Foreskin fibroblast (primary cell): ENCODE measurements at places on chromosomes 3 and 15.

DNA sequence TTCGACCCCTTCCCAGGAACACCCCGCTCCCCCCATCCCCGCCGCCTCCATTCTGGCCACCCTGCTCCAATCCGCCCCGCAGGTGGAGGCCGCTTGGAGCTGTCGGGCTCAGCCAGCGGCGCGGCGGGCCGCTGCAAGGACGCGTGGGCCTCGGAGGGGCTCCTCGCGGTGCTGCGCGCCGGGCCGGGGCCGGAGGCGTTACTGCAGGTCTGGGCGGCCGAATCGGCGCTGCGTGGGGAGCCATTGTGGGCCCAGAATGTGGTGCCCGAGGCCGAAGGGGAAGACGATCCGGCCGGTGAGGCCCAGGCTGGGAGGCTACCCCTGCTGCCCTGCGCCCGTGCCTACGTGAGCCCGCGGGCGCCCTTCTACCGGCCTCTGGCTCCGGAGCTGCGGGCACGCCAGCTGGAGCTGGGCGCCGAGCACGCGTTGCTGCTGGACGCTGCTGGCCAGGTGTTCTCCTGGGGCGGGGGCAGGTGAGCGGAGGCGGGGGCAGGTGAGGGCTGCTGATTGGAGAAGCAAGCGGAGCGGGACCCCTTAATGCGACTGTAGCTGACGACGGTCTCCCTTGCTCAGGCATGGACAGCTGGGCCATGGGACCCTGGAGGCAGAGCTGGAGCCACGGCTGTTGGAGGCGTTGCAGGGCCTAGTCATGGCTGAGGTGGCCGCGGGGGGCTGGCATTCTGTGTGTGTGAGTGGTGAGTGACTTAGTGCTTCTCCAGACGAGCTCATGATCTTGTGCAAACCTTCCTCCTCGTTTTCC lies 2.5 kb downstream of the RCCD1 start:
- peak; percentile 80 for DNase-seq

- no peak for DNase-seq
Measured at GRCh38 chr3:40989141-40990061, 209.9 kb upstream of the CTNNB1 start.

DNA sequence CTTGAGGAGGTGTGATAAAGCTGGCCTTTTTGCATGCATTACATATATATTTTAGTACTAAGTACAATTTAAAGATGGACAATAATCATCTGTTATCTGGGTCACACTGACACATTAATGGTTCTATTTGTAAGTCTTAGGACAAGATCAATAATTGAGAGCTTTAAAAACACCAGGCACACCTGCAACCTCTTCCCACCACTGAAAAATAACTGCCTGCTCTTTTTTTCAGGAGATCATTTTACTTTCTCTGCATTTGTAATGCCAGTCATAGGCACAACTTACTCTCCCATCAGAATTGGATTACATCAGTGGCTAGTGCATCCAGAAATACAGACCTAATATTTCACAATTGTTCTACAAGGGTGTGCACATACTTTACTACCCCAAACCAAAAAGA lies 149.8 kb downstream of the MECOM start:
- DNase-seq, result no peak

- DNase-seq, result no peak
Measured at GRCh38 chr3:34364335-34364734, 565.9 kb downstream of the PDCD6IP start.

GRCh38 chr15:51917493-51917892 lies 54.1 kb downstream of the LEO1 start:
- peak; percentile 27 for DNase-seq

DNA sequence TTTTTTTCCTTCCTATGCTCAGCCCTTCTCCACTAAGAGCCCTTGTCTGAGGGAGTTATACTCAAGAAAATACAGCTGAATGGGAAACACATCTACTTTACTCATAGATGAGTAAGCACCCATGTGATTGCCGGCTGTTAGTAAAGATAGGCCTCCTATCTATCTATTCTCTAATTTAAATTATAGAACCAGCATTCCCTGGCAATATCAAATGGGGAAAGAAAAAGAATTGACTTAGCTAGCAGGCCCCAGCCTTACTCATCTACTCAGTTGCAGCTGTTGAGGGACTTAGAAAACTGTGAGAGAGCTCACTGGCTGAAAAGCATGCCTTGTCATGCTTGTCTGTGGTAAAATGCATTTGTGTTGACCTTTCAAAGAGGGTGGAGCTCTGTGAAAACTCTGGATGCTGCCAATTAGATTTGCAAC lies 116.9 kb upstream of the LRRFIP2 start:
- DNase-seq, result peak; percentile 83

GRCh38 chr3:129278966-129279906 lies 566 bp downstream of the HMCES start:
- DNase-seq, result peak; percentile 54

GRCh38 chr3:108473711-108474110 lies 36.7 kb downstream of the MYH15 start:
- no peak for DNase-seq

- DNase-seq, result no peak
Measured at GRCh38 chr15:53130943-53131342, 340.8 kb upstream of the ONECUT1 start.

GRCh38 chr15:98896002-98896721 lies 111.4 kb downstream of the PGPEP1L start:
- peak; percentile 78 for DNase-seq

DNA sequence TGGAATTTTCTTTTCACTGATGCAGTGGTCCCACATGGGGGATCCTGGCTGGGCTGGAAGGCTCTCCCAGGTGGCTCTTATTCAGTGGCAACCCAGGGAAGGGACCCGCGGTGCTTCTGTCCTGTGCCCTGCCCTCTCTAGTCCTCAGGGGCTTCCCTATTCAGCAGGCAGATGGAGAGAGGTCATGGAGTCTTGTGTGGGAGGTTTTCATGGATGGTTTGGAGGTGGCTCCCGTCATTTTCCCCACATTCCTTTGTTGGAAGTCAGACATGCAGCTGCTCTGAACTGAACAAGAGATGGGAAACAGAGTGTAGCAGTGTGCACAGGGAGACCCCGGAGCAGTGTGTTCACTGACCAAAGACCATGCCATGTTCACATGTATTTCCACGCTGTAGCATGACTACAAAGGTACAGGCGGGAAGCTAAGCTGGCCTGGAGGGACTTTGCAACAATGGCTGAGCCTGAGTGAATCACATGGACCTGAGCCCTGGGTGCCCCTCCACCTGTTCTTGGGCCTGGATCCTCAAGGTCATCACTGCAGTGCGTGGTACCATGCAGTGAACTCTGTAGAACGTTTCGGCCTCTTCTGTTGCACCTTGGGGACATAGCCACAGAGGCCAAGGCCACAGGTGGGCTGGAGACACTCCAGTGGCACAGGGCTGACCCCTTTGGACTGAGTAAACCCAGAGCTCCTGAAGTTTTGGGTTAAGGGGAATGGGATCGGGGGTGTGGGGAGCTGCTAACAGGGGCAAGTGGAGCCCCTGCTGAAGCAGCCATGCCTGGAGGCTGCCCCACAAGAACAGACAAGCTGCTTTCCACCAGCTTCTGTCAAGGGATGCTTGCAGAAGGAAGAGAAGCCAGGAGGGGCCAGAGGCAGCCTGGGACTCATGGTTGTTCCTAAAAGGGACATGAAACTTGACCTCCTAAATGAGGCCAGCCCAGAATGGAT lies 123.0 kb downstream of the ASB7 start:
- peak; percentile 74 for DNase-seq

DNA sequence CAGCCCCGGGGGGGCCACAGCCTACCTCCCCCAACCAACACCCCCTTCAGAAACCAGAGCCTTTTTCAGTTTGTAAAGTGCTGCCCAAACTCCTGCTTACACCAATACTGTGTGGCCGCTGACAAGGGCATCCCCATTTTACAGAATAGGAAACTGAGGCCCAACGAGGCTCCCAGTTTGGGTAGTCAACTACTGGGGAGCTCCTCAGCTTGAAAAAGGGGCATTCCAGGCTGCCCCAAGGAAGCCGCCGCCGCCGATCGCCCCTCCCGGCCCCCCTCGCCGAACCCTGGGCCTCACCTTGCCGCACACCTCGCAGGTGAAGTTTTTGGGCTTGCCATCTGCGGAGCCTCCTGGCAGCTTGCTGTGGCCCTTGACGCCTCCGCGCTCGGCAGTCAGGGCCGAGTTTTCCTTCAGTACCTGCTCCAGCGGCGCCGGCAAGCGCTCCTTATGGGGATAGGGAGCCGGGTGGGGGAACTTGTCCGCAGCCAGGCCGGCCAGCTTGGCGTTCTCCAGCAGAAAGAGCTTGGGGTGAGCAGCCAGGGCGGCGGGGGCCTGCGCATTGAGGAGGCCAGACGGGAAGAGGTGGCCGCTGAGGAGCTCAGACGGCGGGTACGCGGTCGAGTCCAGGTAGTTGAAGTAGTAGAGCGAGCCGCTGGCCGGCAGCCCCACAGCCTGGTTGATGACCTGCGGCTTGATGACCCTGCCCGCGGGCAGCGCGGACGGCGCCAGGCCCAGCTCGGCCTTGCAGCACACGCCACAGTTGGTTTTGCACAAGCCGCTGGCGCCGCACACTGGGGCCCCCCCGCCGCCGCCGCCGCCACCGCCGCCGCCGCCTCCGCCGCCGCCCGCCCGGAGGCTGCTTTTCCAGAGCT lies 1.4 kb downstream of the FEZF2 start:
- DNase-seq, result no peak

GRCh38 chr3:79410617-79411016 lies 357.2 kb downstream of the ROBO1 start:
- DNase-seq, result no peak

- DNase-seq, result no peak
Measured at GRCh38 chr15:66909381-66909890, 156.0 kb upstream of the SMAD3 start.

- DNase-seq, result no peak
Measured at GRCh38 chr15:89910891-89911626, 1.7 kb downstream of the ARPIN start.

DNA sequence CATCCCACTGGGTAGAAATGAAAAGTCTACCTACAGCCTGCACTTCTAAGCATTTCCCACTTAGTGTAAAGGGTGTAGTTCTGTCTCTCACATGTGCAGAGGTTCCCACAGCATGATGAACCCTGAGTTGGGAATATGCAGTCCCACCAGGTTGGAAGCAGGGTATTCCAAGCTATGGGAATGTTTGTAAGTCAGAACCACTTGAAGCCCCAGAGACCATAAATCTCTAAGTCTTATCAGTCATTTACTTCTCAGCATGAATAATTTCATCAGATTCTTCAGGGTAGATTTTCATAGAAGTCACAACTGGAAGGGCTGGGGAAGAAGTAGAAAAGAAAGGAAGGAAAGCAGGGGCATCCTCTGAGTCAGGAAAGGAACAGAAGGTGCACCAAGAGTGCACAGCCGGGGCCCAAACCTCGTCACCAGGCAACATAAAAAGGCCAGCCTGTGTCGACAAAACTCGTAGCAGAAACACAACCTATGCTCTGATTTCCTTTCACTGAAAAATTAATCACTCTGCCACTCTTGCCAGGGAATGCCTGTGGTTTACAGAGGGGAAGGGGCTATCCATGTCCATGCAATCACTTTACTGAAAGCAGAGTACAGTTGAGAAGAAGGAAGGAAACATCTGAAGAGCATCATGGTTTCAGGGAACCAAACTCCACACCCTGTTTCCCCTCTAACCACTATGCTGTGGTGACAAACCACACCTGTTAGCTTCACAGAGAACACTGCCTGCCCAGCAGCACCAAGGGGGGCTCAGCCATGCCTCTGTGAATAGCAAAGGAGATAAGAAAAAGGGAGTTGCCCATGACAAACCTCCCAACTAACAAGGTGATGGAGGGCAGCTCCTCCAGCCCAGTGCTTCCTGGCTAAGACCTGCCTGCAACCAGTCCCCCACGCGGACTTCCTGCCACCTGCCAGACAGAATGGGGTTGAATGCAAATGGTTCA lies 40.5 kb downstream of the SH3BP5 start:
- DNase-seq, result no peak

- peak; percentile 6 for DNase-seq
Measured at GRCh38 chr3:134517791-134518190, 31.9 kb downstream of the CEP63 start.

DNA sequence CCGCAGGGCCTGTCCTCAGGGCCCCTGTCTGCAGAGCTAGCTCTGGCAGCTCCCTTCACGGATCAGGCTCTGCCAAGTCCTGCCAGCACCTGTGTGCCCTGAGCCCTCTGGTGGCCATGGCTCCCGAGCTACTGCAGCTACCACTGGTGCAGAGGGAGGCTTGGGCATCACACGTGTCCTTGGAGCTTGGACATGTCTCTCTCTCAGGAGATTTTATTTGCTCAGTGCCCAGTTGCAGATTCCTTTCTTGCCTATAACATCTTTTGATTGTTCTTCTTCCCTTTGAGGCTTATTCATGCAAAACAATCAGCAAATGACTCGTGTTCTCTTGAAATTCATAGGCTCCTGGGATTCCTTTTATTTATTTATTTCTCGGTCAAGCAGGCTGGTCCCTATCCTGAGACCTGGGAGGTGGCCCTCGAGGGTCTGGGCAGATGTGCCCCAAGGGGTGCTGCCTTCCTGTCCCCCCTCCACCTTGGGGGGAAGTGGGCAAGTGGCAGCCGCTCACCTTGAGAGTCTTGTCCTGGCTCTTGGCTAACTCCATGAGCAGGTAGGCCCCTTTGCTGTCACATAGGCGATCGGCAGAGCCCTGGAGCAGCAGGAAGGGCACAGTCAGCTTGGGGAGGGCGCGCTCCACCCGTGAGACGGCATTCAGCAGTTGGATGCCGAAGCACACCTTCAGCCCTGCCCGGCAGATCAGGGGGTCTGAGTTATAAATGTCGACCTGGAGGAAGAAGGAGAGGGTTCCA lies 21.9 kb downstream of the ABTB1 start:
- peak; percentile 37 for DNase-seq

DNA sequence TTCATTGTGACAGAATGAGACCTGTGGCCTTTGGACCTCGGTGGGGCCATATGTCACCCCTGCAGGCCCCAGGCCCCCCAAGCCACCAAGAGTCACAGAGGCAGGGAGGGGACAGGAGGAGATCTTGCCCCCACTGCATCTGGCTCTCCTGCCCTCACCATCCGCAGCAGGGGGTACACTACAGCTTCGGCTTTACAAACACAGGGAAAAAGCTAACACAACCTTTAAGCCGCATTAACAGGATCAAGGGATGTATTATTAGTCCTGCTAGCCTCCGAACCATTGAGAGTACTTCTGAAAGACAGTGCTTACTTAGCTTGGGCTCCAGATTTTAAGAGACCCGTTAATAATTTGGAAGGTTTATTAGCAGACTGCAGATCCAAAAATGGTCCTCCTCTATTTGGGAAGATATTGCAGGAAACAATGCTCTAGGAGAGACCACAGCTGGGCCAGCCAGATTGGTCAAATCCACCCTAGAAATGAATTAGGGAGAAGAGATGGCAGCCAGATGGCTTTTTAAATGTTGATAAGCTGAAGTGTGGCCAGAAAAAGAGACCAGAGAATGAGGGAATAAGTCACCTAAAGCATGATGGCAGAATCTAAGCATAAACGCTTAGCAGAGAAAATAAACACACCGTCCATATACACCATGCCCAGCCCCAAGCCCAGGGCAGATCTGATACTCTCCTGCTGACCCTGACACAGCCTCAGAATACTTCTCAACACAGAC lies 31.5 kb downstream of the SRGAP3 start:
- DNase-seq, result no peak

DNA sequence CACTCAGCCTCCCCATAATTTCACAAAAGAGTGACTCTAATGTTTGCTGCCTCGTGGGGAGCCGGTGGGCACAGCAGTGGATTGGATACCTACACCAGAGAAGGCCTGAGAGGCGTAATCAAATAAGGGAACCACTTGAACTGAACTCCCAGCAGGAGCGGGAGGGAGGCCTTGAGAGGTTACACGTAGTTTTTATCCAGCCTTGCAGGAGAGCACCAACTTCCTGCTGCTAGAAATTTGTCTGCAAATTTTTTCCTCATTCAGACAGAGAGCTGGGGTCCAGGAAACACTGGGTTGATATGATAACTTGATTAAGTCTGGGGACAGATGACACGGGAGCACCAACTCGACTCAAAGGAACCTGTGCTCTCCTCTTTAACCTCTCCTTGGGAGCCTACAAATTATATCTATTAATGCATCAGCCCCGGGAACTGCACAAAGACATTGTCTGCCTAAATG lies 69.8 kb downstream of the HES1 start:
- DNase-seq, result no peak
